ENCODE measurements at places on chromosomes 5 and 9.

DNA sequence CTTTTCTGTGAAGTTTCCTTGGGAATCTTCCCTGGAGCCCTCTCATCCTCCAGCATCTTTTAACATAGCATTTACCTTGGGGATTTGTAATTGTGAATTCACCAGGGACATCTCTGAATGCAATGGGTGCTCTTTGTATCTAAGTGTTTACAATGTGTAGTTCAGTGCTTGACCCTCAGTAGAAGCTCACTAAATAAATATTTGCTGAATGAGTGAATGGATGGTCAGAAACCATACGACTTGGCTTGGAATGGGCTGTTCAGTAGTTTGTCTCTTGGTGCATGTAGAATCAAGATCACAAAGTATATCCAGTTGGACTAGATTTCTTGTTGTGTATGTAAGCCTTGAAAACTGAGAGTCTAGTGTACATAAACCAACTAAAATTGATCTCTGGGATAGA, 81.8 kb upstream of the MEF2C start:
- no peak for DNase-seq

DNA sequence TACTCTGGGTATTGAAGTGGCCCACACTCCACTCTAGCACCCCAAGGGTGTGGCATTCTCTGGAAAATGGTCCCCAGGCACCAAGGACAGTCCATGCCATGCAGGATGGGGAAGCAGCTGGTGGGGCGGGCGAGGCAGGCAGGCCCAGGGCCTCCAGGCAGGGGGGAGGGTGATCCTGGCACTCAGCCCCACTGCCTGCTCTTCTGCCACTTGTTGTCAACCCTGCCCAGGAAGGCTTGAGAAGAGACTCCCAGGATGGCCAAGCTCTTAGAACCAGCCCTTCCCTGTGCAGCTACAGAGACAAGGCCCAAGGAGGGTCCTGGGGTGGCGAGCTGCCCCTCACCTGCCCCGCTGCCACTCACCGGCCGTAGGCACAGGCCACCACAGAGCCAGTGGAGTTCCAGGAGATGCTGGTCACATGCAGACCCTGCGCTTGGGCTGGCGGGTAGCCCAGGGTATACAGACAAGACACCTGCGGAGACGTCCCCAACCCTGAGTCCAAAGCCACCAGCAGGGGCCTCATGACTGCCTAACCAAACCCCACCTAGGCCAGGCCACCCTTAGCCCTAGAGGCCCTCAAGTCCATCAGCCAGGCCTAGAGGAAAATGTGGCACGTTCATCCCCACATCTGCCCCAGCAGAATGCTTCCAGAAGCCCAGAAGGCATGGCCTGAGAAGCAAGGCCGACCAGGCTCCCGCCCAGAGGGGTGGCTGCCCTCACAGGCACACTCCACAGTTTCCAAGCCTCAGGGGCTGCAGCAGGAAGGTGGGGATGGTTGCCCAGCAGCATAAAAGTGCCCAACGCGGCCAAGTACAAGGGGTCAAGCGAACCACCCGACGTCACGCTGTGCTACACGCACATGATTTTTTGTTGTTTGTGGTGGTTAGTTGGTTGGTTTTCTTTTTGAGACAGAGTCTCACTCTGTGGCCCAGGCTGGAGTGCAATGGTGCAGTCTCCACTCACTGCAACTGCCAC, 19.8 kb downstream of the DYNC2I2 start:
- no peak for DNase-seq

DNA sequence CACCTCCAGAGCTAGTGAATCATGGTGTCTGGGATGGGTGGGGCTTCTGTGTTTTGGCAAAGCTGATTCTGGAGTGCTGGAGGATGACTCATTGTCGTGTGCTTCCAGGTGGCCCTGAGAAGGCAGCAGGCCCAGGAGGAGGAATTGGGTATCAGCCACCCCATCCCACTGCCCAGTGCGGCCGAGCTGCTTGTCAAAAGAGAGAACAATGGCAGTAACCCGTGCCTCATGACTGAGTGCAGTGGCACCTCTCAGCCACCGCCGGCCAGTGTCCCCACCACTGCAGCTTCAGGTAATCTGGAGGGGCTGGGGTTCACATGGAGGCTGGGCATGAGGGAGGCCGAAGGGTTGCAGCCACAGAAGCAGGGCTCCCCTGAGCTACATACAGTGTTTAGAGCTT, 5.4 kb downstream of the DMRT1 start:
- no peak for DNase-seq

GRCh38 chr5:77981820-77982219, 205.7 kb upstream of the TBCA start:
- no peak for DNase-seq

DNA sequence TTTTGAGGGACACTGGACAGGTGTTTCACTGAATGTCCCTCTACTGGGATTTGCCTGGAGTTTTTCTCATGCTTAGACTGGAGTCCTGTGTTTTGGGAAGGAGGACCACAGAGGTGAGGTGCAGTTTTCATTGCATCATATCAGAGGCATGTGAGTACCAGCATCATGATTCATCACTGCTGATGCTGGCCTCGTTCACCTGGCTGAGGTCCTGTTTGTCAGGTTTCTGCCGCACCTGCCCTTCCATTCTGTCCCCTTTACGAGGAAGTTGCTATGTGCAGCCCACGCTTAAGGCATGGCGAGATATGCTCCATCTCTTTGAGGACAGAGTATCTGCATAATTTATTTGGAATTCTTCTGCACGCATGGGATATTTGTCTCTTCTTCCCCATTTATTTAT, 162.1 kb downstream of the TENT4A start:
- no peak for DNase-seq

DNA sequence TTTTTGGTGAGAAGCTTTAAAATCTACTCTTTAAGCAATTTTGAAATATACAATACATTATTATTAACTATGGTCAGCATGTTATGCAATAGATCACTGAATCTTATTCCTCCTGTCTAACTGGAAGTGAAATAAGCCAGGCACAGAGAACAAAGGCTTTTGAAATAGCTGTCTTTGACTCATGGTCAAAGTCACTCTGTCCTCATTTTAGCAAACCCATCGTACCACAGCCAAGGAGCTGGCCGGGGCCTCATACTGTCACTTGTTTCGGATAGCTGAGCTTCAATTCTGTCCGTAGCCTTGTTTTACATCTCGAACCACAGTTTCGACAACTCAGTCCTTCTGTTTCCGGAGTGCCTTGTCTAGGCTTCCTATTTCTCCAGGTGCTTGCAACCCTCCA, 19.2 kb downstream of the ADCY2 start:
- DNase-seq, result no peak

- DNase-seq, result no peak
Observed at GRCh38 chr5:154230526-154230925, 40.0 kb downstream of the GALNT10 start.

GRCh38 chr5:93117751-93118531, 463.1 kb downstream of the NR2F1-AS1 start:
- DNase-seq, result no peak

DNA sequence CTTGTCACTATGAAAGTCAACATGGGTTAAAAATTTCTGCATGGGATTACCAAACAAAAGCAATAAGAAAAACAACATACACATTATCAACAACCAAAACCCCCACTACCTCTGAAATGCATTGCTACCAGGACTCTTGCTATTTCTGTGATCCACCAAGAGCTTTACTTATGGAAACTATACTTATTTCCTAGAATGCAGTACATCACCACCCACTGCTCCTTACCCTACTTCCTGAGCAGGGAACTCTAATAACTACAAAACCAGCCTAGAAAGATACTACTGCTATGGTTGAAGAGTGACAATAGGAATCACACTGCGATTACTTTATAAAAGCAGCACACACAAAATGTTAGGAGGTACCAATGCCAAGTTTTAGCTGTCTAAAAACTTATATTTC, 22.2 kb downstream of the LURAP1L start:
- DNase-seq, result no peak

DNA sequence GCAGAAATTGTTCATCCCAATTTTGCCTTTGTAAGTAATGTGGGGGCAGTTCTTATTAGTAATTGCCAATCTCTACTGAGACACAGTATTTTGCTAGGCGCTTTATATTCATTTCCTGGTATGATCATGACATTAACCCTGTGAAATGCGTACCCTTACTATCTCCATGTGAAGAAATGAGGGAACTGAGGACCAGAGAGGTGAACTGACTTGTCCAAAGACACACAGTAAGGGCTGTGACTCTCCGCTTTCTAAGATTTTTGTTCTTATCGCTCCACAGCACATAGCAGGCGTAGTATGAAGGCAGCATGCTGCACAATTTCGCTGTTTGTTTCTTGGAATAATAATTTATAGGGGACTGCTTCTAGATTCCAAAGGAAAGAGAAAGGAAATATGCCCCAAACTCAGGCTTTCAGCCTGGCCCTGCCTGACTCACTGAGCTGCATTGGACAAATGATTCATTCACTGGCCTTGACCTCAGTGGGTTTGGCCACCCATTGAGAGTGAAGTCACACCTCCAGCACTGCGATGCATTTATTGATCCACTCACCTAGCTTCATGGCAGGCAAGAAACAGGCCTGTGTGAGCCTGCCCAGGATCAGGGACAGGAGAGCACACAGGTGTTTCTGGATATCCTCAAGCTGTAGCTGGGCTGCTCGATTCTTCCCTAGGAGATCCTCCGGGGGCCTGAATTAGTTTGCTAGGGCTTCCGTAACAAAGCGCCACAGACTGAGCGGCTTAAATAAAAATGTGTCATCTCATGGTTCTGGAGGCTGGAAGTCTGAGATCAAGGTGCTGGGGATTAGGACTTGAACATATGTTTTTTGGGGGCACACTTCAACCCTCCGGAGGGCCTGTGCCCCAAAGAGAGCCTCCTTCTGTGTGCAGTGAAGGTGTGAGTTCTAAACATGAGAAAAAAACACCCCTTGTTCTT, 7.2 kb upstream of the DUSP1 start:
- DNase-seq, result no peak

DNA sequence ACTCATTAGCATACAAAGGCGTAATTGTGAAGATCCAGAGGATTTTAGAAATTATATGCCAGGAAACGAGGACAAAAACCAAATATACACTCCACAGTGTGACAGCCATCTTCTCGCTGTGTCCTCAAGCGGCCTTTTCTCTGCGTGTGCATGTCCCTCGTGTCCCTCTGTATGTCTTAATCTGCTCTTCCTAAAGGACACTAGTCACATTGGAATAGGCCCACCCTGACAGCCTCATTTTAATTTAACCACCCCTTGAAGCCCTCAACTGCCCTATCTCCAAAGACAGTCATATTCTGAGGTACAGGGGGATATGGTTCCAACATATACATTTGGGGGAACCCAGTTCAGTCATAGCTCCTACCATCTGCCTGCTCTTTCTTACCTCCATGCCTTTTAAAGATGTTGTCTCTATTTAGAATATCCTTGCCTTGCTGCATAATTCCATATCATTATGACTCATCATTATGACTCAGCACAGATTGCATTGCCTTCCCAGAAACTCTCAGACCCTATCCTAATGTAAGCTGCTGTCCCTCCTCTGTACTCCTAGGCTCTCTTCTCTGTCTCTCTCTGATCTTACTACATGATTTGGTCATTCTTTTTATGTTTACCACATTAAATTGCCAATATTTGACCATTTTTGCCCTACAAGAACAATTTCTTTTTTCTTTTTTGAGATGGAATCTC, 210.9 kb downstream of the AOPEP start:
- DNase-seq, result peak; percentile 54

- no peak for DNase-seq
Observed at GRCh38 chr9:4674783-4675182, 4.6 kb upstream of the CDC37L1 start.

DNA sequence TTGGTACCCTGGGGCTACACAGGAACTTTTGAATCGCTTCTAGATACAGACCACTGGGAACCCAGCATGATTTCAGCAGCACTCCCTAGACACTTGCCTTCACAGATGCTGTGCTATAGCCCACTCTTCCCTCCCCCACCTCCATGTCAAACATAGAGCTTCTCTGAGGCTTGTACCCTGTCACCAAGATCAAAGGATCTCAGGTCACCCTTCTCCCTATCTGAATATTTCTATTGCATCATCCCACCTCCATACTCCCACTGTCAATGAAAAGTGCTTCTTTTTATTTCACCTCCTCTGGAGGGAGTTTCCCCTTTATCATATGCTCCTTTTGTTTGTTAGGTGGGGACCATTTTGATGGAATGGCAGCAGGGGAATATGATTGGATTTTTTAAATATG, 29.2 kb upstream of the PHF24 start:
- DNase-seq, result no peak

DNA sequence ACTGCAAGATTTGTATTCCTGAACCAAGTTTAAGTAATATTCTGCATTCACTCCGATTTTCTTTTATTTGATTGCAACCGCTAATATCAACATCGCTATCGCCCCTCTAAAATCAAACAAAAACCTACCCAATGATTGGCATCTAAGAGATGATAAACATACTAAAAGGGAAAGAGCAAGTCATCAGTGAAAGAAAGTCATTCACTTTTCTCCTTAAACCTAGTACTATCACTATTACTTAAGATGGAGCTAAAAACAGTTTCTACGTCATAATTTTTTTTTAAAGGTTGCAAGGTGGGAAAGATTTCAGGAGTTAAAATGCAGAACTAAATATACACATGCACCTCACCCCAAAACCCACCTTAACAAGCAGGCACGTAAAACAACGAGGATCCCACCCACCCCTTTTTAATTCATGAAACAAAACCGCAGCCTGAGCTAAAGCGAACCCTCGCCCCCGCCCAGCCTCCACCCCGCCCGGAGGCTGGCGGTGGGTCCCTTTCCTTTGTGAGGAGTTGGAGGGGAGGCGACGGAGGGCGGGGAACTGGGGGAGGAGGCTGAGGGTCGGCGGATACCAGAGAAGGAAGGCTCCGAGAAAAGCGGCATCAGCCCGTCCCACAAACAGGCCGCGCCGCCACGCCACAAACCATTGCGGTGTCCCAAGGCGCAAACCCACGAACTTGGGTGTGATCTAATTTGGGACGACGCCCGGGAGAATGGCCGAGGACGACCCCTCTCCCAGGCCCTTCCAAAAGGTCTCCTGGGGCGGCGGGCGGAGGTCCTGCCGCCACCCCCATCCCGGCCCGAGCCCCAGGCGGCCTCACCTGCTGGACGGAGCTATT, 861 bp downstream of the UBQLN1 start:
- DNase-seq, result peak; percentile 24

Data from head of caudate nucleus (tissue), 42 donors.